ENCODE measurements at places on chromosomes 6 and 20.

DNA sequence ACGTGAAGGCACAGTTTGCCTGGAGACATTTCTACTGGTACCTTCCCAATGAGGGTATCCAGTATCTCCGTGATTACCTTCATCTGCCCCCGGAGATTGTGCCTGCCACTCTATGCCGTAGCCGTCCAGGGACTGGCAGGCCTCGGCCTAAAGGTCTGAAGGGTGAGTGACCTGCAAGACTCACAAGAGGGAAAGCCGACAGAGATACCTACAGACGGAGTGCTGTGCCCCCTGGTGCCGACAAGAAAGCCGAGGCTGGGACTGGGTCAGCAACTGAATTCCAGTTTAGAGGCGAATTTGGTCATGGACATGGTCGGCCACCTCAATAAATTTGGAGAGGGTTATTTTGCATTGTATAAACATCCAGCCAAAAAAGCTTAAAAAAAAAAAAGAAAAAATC lies 420.3 kb upstream of the FLRT3 start:
- peak; percentile 62 for DNase-seq

GRCh38 chr6:25165177-25165576 lies 114.0 kb upstream of the CARMIL1 start:
- no peak for DNase-seq

GRCh38 chr6:80402266-80402665 lies 295.8 kb downstream of the BCKDHB start:
- no peak for DNase-seq

- DNase-seq = no peak
These were observed 96.6 kb upstream of the SMLR1 start for GRCh38 chr6:130730600-130730999.

GRCh38 chr6:110221738-110222137 lies 41.5 kb downstream of the CDC40 start:
- DNase-seq = no peak

- DNase-seq = peak; percentile 75
These were observed 1.1 kb downstream of the PTPRK start for GRCh38 chr6:128519132-128519930.

DNA sequence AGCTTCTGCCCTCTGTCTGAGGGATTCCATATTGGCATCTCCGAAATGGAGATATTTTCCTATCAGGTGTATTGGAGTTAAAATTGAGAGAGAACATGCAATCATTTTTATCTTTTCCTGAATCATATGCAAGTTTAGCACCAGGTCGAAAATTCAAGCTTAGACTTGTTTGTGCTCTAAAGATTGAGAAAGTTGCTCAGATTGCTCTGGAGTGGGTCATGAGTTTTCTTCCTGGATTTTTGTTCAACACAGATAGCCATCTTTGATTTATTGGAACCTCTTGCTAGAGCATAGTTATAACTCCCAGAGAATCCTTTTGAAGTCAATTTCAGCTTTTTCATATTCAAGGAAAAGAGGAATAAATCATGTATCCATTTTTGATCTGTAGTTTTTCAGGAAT lies 373.5 kb upstream of the FLRT3 start:
- no peak for DNase-seq

GRCh38 chr20:19336631-19337030 lies 124.2 kb downstream of the SLC24A3 start:
- DNase-seq = no peak

DNA sequence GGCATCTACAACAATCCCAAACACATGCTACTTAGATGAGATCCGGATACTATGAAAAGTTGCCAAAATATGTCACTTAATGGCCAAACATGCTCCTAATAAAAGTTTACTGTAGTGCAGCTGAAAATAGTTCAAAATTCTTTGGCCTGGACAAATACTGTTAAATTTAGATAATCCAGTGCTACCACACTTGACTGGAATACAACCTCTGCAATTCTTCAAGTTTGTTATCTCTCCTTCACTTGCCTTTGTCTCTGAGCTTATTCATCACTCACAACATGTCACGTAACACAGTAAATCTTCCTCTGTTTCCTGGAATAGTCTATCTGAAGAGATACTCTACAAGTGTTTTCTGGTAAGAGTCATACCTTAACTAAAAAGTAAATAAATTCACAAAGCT lies 10.5 kb upstream of the PLN start:
- DNase-seq = no peak

GRCh38 chr20:20370094-20370575 lies 2.2 kb downstream of the INSM1 start:
- DNase-seq = no peak

- DNase-seq = peak; percentile 3
These were observed 106.4 kb upstream of the KCNG1 start for GRCh38 chr20:51129147-51129776.

DNA sequence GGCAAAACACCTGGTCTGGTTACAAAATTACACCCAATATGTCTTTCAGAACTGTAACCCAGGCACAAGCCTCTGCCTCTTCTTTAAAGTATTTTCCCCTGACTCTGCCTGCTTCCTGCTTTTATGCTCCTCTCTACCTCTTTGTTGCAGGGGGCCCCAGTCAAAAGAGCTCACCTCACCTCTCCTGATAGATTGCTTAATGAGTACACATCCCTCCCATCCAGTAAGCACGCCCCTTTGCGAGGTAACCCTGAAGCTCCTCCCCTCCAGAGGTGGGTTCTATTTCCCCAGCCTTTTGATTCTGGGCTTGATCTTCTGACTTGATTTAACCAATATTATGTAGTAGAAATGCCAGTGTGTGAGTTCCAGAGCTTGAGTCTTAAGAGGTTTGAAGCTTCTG lies 56.6 kb upstream of the EYA2 start:
- DNase-seq = peak; percentile 71

DNA sequence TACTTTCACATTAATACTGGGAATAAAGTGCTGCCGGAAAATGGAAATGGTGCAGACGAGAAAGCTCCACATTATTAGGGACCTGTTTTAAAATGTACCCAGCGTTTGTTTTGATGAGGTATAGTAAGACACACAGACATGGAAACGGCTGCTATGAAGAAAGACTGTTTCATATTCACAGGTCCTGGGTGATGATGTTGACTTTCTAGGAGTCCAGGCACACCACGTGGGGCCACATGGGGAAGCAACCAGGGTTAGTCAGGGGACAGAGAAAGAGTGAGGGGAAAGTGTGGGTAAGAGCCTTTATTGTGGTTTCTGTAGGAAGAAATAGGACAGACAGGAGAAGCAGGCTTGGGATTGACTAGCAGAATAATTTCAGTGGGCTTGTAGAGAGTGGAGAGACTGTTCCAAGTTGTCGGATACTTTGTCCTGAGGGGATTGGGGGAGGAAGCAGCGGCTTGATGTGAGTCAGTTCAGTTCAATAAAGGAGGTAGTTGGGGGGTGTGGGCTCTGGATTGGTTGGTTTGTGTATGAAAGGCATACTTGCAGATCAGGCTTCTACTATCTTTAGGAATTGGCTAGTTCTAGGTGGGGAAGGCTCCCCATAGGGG lies 112.0 kb upstream of the MCHR2 start:
- no peak for DNase-seq

GRCh38 chr6:692356-692851 lies 535 bp downstream of the EXOC2 start:
- peak; percentile 55 for DNase-seq

GRCh38 chr6:95629551-95629950 lies 52.2 kb downstream of the MANEA start:
- no peak for DNase-seq

DNA sequence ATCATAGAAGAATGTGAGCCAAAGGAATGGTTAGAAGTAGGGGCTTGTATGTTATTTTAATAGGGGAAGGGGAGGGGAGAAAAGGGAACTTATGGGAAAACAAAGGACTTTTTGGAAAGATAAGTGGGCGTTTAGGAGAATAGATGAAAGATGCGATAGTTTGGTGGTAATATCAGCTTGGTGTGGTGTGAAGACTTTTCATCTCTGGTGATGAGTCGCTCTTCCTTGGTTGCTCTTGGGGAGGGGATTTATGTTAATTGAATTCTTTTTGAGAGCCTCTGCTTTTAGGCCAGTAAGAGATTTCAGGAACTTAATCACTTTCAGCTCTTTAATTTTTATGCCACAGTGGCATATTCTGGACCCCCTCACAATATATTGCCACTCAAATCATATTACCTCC lies 10.8 kb downstream of the HECA start:
- no peak for DNase-seq

GRCh38 chr6:21690489-21690888 lies 96.9 kb downstream of the SOX4 start:
- no peak for DNase-seq

DNA sequence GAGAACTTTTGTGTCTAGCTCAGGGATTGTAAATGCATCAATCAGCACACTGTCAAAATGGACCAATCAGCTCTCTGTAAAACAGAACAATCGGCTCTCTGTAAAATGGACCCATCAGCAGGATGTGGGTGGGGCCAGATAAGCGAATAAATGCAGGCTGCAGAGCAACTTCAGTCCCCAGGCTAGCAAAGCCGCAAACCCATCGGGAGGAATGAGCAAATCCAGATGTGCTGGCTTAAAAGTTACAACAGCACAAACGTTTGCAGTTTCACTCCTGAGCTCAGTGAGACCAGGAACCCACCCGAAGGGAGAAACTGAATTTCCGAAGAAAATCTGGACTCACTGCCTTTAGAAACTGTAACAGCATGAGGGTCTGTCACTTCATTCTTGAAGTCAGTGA lies 21.9 kb upstream of the MBOAT1 start:
- no peak for DNase-seq

GRCh38 chr6:26412228-26412627 lies 10.2 kb downstream of the BTN3A1 start:
- peak; percentile 49 for DNase-seq

DNA sequence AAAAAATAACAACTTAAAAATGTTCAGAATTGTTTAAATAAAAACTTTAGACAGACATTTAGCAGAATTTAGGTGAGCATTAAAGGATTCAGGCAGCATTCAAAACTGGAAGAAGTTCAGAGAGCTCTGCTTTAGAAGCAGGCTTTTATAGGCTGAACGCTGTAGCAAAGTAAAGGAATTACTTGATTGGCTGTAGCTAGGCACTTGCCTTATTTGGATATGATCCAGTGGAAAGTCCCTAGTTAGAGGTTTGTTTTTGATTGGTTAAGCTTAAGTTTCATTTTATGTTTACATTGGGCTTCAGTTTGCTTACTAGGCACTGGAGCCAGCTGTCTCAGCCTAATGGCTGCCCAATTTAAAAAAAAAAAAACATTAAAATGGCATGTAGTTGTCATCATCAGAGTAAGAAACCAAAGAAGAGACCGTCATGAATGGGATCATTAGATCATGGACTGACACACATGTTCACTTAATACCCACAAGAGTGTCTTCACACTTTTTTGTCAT lies 65.1 kb downstream of the CBFA2T2 start:
- DNase-seq = no peak

GRCh38 chr6:165606740-165607008 lies 56.4 kb downstream of the PDE10A start:
- DNase-seq = no peak

DNA sequence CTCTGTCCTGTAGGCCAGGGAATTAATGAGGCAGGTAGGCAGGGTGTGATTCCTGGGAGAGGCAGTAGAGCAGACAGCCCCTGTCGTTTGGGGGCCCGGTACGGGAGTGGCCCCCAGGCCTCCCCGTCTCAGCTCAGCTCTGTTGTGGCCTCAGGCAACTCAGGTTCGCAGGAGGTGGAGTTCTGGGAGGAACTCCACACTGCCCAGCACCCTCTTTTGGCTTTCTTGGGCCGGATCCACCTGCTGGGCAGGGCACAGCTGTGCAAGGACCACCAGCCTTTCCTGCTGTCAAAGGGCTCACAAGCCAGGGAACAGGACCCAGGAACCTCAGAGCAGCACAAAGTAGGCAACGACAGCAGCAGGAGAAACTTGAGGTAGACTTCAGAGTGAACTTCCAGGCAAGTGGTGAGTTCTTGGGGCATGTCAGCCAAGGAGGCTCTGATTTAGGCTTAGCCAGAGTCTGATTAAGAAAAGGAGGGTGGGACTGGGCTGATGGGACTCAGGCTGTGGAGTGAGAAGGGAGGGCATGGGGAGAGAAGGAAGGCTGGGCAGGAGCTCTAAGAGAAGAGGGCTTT lies 36.9 kb downstream of the RAB44 start:
- no peak for DNase-seq

GRCh38 chr6:106540907-106541306 lies 88.4 kb downstream of the RTN4IP1 start:
- no peak for DNase-seq

- DNase-seq = peak; percentile 89
These were observed at the start of gene SNX21 for GRCh38 chr20:45833030-45833882. SNX21 (plus strand) TSS chr20:45833799; CDS start chr20:45833920, 121 bp downstream.

GRCh38 chr20:17644451-17644850 lies 37.6 kb downstream of the RRBP1 start:
- DNase-seq = no peak

DNA sequence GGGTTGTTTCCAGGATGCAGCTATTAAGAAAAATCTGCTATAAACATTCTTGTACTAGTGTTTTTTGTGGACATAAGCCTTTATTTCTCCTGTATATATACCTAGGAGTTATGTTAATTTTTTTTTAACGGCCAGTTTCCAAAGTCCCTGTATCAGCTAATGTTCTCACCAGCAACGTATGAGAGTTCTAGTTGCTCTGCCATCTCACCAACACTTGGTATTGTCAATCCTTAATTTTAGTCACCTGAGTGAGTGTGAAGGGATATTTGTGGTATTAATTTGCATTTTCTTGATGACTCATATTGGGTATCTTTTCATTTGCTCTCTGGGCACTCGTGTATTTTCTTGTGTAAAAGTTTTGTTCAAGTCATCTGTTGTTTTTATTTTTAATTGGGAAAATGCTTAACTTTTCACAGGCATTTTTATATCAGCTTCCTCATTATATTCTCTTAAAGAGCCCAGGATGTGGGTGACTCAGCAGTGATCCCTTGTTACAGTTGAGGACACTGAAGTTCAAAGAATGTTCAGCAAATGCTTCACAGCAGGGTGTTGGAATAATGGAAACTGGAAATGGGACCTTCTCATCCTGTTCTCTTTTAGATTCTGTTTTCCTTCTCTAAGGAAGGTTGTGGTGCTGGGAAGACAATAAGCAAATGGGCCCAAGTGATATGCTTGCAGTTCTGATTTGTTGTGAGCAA lies 211.7 kb upstream of the PRND start:
- no peak for DNase-seq

DNA sequence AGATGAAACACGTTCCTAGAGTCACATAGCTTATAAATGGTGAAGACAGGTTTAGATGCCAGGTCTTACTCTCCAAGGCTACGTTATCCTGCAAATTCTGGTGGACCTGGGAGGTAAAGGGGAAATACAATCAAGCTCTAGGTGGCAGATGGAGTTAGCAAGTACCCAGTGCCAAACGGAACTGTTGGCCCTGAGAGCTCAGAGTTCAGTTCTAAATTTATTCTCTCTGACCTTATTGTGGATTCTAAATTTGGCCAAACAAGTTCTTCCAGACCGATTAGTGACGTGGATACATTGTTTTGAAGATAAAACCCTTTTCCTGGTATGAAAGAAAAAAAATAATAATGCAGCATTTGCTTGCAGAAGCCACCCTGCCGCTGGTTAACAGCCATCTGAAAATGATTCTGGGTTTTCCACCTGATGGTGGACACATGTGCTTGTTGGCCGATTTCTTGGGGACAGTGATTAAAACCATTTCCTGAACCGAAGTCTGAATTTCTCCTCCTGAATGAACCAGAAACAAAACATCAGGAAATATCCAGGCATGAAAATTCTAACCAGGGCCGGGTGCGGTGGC lies 32.5 kb downstream of the RIPOR3 start:
- DNase-seq = no peak

- DNase-seq = no peak
These were observed 4.2 kb downstream of the ELOVL4 start for GRCh38 chr6:79943133-79943532.
